ENCODE measurements at places on chromosomes 6 and 20. TPM values are rescaled to one million over a fixed set of nuclear protein-coding genes. Genes with fewer than 3 reads are reported as not detected.

ATP9A gene
- 31.1 TPM for total RNA-seq

EPPIN gene
- total RNA-seq = not detected

IRF4 gene
- total RNA-seq = 9.0 TPM

BACH2 gene
- total RNA-seq = 0.59 TPM

SYCP2L gene
- total RNA-seq = under 0.01 TPM

LSM2 gene
- total RNA-seq = 48.9 TPM

ENPP1 gene
- total RNA-seq = 8.0 TPM

CNR1 gene
- under 0.01 TPM for total RNA-seq

ECT2L gene
- total RNA-seq = not detected

NNAT gene
- total RNA-seq = not detected

HLA-DRB5 gene
- total RNA-seq = not detected

COX4I2 gene
- not detected for total RNA-seq

CST2 gene
- total RNA-seq = not detected

HMGCLL1 gene
- total RNA-seq = under 0.01 TPM

LTB gene
- total RNA-seq = not detected

TSBP1 gene
- total RNA-seq = not detected

DBNDD2 gene
- total RNA-seq = 1.8 TPM

BMP6 gene
- total RNA-seq = 4.7 TPM

ARMH2 gene
- not detected for total RNA-seq

ENPP5 gene
- total RNA-seq = 0.78 TPM

KIAA1755 gene
- 0.37 TPM for total RNA-seq

BHLHE23 gene
- total RNA-seq = not detected

TINAG gene
- not detected for total RNA-seq

LAMA5 gene
- total RNA-seq = 88.8 TPM

MCCD1 gene
- total RNA-seq = not detected

RNF39 gene
- total RNA-seq = not detected

SMOC2 gene
- total RNA-seq = 0.37 TPM

RUNX2 gene
- total RNA-seq = 5.1 TPM

HLA-G gene
- not detected for total RNA-seq

ENPP4 gene
- total RNA-seq = 8.1 TPM

SLC26A8 gene
- under 0.01 TPM for total RNA-seq

HEY2 gene
- not detected for total RNA-seq

KHDRBS2 gene
- total RNA-seq = not detected

RBPJL gene
- total RNA-seq = not detected

NKAIN2 gene
- not detected for total RNA-seq

PRSS35 gene
- total RNA-seq = 0.37 TPM

SNAI1 gene
- under 0.01 TPM for total RNA-seq

B3GAT2 gene
- total RNA-seq = under 0.01 TPM

DPPA5 gene
- total RNA-seq = not detected

SLX4IP gene
- 4.0 TPM for total RNA-seq

DDO gene
- total RNA-seq = 0.39 TPM

STMND1 gene
- total RNA-seq = not detected

COL20A1 gene
- total RNA-seq = not detected

AGPAT4 gene
- 23.9 TPM for total RNA-seq

CD93 gene
- total RNA-seq = under 0.01 TPM

DUSP15 gene
- not detected for total RNA-seq

TNXB gene
- total RNA-seq = 99.6 TPM

SOBP gene
- total RNA-seq = 8.8 TPM

CYP24A1 gene
- not detected for total RNA-seq

PPP1R3G gene
- total RNA-seq = 1.8 TPM

CRISP1 gene
- total RNA-seq = not detected
